MG63 (cell line): ENCODE measurements at places on chromosomes 16 and 17.
A peak's percentile ranks its signal among the peaks of the same experiment; 100 is the strongest.

DNA sequence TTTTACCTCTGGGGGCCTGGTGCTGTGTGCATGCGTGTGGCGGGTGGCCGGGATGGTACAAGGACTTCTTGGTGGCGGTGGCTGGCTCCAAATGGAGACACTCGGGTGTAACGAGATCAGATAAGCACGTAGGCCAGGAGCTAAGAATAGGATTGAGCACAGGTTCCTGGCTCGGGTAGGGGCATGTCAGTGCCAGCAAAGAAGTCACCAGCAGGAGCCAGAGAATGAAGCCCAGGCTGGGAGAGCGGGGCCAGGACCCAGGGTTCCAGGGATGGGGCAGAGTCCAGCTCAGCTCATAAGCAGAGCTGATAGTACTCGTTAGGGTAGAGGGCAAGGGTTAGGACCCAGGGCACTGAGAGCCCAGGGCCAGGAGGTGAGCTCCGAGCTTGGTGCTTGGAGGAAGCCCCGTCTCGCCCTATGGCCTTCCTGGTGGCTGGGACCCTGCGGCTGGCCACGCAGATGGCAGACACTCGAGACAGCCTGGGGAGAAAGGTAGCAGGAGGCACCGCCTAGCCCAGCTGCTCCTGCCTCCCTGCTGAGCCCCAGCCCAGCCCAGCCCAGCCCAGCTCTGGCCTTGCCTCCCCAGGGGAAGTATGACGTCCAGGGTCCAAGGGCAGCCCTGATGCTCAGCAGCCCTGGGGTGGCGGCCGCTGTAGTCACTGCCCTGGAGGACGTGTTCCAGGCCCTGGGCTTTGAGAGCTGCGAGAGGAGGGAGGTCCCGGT, 8.9 kb downstream of the ZNF213 start:
- no peak for DNase-seq

DNA sequence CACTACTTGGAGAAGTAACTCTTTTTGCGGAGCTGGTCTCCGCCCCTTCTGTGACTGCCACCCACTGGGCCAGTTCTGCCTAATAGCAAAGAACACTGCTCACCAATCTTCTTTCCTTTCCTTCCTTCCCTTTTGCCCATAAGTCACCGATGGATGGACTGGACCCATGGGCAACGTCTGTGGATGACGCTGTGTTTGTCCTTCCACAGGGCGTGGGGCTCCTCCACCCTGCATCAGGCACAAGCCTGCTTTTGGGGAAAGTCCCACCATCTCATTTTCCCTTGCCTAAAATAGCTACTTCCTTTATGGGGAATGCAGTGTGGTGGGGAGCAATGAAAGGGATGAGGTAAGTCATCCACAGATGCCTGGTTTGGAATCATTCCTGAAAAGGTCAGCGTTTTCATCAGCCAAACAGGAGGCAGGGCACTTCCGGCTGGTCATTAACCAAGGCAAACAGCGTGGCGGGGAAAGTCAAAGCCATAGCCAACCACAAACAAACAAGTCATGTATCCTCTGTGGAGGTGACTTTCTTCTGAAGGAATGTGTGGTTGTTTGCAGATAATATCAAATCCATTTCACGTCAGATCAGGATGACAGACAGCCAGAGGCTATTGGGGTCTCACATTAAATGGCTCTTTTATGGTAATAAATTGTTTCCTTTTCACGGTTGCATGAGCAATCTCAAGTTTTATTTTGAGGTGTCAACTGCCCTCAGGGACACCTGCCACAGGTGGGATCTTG, 30.7 kb upstream of the MED9 start:
- peak; percentile 77 for DNase-seq

DNA sequence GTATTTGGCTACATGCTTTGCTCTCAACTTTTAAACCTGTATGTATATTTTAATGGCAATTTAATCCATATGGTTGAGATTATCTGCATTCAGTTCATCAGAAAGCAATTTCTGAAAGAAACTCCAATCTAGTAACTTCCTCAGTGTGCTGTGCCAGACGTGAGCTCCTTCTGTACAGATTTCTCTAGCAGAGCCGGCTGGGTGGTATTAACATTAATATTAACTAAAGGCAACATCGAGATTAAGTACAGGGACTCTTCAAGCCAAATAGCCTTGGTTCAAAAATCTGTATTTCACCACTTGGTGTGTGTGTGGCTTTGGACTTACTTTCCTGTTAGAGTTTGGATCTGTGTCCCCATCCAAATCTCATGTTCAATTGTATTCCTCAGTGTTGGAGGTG, 55.5 kb upstream of the NUDT7 start:
- DNase-seq: no peak

GRCh38 chr17:45221081-45222013, at the start of gene FMNL1:
FMNL1 (plus strand) TSS chr17:45221885; CDS start chr17:45222125, 240 bp downstream.
- DNase-seq: peak; percentile 57

DNA sequence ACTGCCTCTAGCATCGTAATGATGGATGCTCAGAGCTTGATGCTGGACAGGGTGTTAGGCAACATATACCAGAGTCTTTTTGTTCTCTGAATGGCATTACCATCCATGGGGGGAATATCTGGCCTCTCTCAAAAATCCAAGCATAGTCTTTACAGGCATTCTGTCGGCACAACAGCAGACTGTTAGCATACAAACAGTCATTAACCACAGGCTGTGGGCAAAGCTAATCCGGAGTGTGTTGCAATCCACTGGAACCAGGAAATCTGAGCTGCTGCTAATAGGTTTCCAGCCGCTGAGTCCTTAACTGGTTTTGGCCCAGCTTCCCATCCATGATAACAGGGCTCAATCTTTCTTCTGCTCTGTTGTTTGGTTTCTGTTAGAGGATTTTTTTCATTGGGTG, 371.9 kb downstream of the HS3ST3B1 start:
- DNase-seq: peak; percentile 44

DNA sequence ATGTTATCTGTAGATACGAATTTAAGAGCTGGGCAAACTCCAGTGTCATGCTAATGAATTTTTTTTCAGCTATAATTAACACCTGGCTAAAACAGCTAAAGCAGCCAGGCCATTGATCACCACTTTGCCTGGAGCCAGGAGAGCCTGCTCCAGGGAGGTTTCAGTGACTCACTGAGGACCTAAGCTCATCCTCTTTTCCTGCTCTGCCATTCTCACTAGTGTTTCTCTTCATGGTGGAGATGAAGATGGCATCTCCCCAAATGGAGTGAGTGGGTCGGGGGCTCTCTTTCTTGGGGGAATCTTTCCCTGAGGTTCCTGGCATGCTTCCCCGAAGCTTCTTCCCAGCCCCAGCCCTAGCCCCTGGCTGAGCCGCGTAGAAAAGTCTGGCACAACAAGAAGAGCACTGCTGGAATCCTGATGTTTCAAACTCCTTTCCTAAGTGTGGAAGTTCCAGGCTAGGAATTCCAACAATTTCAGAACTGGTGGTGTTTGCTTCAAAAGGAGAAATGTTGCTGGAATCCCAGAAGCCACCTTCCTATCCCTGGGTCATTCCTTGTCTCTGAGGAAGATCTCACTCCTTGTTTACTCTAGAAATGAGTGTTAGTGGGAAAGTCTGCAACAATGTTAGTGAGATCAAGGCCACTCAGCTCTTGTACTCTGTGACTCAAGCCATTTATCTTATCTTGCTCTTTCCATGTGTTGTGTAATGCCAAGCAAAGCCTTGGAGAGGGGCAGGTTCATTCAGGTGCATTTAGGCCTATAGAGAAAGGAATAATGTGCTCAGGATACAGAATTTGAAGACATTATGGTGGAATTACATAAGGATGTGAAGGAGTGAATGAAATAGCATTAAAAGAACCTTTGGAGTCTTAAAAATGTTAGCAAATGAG, 26.0 kb upstream of the B4GALNT2 start:
- DNase-seq: peak; percentile 31

DNA sequence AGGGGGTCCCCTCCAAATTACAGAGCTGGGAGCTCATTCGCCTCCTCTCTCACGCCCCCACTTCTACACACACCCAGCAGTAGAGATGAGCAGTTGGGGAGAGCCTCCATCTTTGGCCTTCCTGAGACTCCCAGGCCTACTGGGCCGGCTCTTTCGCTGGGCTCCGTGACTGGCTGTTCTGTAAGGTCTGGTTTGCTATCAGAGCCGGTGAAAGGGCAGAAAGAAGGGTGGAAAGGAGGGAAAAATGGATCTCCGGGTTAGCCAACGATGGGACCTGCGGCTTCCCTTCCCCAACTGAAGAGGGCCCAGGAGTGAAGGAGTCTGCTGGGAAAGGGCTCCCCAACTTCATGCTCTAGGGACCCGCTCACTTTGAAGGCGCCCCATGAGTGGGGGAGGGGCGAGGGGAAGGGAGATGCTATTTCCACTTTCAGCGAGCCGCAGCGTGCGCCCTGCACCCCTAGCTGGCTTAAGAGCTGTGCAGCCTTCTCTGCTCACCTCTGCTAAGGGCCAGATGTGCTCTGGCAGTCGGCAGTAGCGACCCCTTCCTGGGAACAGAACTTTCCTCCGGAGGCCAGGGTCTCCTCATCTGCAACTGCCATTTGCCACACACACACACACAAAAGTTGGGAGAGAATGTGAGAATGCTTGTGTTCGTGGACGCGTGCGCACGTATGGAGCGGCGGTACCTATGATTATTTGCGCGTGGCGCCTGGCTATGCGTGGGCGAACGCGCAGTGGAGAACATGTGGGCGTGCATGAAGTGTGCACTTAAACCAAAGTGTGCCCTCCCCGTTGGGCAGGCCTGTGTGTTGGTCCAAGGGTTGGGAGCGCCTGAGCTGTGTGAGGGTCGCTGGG, 2.9 kb upstream of the FOXF1 start:
- DNase-seq: peak; percentile 69

- no peak for DNase-seq
Observed at GRCh38 chr16:84959045-84959576, 52.2 kb downstream of the ZDHHC7 start.

GRCh38 chr17:38451030-38451839, 23.0 kb downstream of the ARHGAP23 start:
- DNase-seq: peak; percentile 76

GRCh38 chr17:74442670-74443515, 11.0 kb downstream of the GPRC5C start:
- peak; percentile 72 for DNase-seq

DNA sequence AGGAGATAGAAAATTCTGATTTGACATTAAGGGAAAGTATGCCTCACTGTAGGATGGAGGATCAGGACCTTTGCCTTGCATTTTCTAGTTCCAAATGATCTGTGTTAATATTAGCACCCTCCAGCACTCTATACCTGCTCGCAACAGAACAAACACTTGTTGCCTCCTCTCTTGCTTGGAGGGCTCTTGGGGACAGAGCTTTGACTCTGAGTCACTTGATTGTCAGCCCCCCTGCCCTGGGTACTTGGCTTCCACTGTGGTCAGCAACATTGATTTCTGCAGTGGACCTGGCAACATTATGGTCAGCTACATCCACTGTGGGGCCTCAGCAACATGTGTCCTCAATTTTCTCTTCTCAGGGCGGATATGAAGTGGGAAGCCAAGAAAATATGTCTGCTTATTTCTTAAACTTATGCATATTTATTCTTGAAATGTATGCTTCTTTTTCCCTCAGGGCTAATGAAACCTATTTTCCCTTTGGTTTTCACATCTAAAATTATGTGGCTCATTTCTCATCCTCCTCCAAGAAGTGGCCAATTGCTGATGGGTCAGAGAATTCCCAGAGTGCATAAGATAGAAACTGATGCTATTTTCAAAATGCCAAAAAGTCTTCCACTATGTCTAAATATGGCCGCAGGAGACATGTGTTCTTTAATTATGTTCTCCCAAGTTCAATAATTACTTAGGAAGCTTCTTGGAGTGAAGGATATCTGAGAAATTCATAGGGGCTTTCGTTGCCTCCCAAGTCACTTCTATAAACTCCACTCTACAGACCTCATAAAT, 94.6 kb upstream of the SMIM36 start:
- no peak for DNase-seq

DNA sequence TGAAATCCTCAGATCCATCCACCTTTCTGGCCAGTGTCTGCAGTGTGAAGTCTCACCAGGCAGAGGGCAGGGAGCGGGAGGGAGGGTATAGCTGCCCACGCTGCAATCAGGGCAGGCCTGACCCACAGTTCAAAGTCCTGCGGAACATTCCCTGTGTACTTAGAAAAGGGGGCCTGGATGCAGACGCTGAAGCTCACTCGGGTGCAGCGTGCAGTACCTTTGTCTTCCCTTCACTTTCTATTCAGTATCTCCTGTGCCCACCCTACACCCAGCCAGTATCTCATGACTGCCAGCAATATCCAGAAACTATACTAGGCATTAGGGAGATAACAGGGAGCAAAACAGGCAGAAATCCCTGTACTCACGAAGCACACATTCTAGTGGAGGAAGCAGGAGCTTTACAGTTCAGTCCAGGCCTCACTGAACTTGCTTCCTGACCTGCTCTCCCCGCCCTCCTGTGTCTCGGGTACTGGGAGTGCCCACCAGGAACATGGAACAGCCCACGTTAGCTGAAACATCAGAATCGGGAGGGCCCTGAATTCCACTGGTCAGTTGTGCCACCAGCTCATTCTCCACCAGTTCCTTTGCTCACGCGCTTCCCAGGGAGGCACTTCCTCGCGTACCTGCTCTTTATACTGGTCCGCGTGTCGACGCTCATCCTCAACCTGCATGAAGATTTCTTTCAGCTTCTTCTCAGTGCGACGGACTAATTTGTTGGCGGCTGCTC, 42.2 kb downstream of the NDEL1 start:
- DNase-seq: no peak

DNA sequence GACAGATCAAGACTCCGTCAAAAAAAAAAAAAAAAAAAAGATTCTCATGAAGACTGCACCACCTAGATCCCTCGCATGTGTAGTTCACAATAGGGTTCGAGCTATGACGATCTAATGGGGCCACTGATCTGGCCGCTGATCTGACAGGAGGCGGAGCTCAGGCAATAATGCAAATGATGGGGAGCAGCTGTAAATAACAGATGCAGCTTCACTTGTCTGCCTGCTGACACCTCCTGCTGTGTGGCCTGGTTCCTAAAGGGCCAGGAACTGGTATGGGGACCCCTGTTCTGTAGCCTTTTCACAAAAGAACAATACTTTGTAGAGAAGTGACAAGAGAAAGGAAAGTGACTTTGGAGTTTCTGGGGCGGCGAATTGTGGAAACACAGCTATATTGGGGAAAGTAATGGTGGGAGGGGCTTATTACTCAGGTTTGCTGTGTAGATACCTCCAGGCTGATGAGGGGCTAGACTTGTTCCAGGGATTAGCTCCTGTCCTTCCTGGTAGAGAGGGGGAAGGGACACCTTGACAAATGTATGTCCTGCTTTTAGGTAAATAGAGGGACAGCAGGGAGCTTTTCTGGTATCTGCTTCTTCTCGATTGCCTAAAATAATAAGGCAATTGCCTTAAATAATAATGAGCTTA, 57.1 kb downstream of the HAPSTR1 start:
- DNase-seq: no peak

DNA sequence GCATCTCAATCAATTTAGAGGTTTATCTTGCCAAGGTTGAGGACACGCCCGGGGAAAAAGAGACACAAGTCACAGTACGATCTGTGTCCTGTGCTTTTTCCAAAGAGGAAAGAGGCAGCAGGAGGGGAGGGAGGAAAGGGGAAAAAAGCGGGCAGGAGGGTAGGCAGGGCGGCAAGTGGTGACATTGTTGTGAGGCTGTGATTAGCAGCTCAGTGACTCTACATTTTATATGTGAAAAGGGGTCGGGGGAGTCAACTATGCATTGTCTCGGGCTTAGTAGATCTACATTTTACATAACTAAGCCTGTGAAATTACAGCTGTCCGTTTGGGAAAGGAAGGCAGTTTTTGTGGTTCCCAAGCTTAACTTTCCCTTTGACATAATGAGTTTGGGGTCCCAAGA, 22.2 kb upstream of the RIPOR1 start:
- DNase-seq: no peak
